Activated CD4-positive, alpha-beta T cell treated with anti-CD3 and anti-CD28 coated beads, Interleukin-2, amount 10 ng/mL, durations not matched to agents 7 days and 5 days (primary cell): ENCODE measurements at places on chromosomes 2 and 18.

DNA sequence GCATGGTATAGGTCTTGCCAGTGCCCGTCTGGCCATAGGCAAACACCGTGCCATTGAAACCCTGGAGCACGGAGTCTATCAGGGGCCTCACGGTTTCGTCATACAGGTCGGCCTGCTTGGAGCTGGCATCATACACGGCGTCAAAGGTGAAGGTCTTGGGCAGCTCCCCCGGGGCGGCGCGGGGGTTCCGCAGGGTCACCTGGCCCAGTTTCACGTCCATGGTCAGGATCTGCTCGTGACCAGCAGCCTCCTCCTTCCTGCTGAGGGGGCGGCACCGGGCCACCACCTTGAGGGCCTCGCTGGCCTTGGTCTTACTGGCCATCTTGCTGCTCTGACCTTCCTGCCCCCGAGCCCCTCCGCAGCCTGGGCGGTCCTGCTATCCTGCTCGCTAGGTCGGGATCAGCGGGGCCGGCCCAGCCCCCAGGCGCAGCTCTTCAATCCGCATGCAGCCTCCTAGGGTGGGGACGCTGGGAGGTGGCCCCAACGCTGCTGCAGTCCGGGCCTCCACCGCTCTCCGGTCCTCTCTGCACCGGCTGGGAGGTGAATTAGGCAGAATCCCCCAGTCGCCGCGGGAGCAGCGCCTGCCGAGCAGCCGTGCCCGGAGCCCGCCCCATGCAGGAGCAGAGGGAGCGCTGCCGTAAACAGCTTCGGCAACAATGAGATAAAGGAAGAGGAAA, 563 bp downstream of the KIF3C start:
- no peak for DNase-seq

DNA sequence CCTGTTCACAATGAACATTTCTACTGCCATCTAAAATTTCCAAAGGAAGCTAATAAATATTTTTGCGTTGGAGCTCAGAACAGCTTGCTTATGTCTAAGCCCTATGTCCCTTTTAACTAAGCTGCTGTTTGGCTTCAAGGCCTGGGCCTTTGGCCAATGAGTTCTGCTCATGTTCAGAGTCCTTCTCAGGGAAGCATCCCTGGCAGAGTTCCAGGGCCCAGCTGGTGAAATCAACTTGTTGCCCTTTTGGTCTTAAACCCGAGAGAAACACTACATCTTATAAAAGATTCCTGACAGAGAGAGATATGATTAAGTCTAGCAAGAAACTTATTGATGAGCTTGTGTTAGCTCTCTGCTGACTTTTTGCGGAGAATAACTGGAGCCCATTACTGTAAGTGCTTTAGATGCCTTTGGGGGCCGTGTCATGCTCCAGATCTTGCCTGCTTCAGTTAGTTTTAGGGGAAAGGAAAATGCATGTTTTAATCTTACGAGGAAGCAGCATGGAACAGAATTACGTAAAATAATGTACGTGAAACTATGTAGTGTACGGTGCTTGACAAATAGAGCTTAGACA, 102.5 kb upstream of the NOSTRIN start:
- no peak for DNase-seq

DNA sequence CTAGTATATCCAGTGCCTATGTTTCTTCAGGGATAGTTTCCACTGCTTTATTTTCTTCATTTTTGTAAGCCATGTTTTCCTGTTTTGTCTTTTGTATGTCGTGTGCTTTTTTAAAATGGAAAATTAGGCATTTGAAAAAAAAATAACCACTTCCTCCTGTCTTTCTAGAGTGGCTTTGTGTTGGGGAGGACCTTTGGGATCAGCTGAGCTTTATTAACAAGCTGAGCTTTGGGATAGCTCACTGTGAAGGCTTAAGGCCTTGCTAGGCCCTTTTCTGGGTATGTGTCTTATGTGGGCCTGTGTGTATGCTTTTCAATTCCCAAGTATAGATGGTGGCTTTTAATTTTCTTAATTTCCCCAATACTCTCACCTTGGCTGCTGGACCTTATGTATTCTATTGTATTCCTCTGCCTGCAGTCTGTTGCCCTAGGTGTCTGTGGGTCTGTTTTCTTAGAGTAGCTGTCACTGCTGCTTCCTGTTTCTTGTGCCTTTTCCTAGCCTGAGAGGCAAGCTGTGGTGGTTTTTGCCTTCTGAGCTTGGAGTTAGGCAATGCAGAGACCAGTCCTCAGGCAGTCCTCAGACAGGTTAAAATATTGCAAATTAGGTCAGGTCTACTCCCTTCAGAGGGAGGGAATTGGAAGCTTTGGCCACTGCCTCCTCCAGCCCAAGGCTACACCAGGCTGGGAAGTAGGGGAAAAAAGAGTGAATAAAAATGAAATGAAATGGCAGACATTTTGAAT, 134.7 kb downstream of the LDLRAD4 start:
- peak; percentile 25 for DNase-seq

DNA sequence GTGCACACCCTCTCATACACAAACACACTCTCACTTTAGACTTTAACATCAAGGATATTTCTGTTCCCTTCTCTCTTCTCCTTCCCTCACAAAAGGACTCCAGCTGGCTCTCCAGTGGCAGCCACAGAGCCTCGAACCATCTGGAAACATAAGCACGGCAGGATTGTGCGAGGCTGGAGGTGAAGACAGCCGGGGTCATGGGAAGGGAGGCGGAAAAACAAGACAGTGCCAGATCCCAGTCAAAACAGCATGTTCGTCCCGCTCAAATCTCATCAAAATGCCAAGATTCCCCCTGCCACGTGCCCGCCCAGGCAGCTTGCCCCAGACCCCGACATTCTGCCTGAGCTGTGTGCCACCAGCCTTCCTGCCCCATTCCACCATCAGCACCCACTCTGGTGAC, 180.3 kb downstream of the ZBTB7C start:
- DNase-seq, result no peak

DNA sequence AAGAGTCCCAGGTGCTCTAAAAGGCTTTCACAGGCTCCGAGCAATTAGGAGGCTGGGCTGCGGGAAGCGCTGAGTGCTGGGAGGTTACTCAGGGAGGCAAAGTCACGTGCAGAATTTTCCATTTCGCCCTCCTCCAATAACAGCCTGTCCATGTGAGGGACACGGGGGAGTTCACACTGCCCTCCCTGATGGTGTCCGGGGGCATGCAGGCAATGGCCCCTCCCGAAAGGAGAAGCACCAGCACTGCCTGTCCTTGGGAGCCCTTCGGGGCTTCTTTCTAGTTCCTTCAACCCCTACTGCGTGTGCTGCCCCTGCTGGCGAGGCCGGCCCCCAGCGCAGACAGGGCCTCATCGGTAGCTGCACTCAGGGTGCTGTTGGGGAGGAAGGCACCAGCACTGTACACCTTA, 63.1 kb upstream of the HPCAL1 start:
- no peak for DNase-seq

- DNase-seq, result no peak
These were observed 51.9 kb downstream of the CDH2 start for GRCh38 chr18:28125051-28125450.
